ENCODE measurements at places on chromosomes 5 and 9.
A peak's percentile ranks its signal among the peaks of the same experiment; 100 is the strongest.

- DNase-seq: no peak
Measured at GRCh38 chr5:172910828-172911627, 48.2 kb upstream of the RPL26L1 start.

DNA sequence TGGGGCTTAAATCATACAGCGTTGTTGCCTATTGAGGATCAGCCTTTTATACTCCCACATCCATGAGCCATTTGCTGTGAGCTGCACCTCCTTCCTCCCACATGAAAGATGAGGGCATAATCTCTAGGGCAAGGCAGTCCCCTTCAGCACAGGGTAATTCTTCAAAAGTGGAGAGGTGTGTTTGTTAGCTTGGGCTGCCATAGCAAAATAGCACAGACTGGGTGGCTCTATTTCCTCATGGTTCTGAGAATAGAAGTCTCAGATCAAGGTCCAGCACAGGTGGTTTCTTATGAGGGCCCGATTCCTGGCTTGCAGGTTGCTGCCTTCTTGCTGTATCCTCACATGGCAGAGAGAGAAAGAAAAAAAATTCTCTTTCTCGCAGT, 121.8 kb upstream of the SLC12A2 start:
- DNase-seq: no peak

GRCh38 chr9:87545858-87546257, 48.2 kb downstream of the DAPK1 start:
- DNase-seq: no peak

- no peak for DNase-seq
Measured at GRCh38 chr9:7115606-7116005, 357.8 kb downstream of the KDM4C start.

DNA sequence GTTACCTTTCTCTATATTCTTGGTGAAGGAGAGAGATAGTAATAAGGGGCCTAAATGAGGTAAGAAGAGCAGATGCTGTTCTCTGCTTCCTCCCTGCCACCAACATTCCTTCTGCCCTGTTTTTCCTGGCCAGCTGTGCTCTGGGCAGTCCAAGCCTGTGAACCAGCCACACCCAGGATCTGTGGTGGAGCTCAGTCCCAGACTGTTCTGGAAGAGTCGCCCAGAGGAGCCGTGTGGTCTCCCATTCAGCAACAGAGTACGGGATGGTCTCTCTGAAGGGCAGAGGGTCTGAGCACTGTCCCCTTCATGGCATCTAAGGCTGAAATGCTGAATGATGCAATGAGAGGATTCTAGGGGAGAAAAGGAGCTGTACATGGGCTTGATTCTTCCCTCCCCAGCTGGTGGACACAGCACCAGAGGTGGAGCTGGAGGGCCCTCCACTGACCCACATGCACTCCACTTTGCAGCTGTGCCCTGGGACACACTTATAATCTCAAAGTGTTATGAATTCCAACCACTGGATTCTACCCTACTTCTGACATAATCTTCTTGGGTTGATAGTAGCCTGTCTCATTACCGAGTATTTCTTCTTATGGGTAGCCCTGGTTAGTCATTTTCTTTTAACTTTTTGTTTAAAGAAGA, 70.8 kb upstream of the RPS23 start:
- DNase-seq: no peak

DNA sequence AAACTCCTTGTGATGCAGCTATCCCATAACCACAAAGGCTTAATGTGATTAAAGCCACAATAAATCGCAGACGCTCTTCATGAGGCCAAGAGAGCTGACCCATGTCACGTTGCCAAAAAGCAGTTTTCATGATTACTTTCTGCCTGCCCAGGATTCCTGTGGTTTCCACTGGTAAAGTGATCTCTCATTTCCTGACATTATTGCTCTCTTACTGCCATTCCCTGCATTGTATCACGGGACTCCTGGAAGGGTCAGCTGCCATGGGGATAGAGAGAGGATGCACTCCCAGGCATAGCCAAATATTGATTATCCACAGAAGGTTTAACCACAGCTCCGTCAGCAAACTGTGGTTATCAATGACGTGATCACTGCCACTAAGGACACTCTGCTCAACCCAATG, 103.8 kb upstream of the SLC1A3 start:
- DNase-seq: peak; percentile 7

GRCh38 chr5:134905246-134905996, 490 bp downstream of the PCBD2 start:
- DNase-seq: peak; percentile 31

- no peak for DNase-seq
Measured at GRCh38 chr5:55411876-55412275, 104.1 kb downstream of the MTREX start.

DNA sequence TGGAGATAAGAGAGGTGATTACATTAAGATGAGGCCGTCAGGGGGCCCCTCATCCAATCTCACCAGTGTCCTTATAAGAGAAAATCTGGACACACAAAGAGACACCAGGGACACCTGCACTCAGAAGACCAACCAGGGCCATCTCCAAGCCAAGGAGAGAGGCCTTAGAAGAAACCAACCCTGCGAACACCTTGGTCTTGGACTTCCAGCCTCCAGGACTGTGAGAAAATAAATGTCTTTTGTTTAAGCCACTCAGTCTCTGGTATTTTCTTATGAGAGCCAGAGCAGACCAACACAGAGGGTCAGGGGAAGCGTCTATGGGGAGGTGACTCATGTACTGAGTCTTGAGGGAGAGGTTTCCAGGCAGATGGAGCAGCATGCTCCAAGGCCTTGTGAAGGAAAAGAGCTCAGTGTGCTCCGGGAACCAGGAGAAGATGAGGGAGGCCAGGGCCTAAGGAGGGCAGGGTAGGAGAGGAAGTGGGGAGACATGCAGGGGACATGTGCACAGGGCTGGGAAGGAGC, 5.4 kb downstream of the PHYKPL start:
- no peak for DNase-seq

GRCh38 chr9:3528451-3528850, 2.6 kb upstream of the RFX3 start:
- peak; percentile 88 for DNase-seq

DNA sequence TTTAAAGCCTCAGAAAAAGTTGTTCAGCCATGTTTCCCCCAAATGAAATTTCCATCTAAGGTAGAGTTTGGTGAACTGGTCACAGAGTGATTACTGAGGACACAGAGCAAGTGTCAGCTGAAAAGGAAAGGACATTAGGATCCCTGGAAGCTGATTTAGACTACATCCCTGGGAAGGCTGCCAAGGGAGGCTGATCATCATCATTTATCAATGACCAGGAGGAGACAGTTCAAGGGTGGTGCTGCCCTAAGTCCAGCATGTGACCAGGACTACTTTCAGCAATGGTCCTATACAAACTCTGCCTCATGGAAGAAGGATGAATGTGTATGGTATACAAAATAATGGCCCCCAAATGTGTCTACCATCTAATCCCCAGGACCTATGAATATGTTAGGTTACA, 120.6 kb downstream of the PIK3R1 start:
- no peak for DNase-seq

GRCh38 chr5:43664501-43665040, 61.6 kb downstream of the NNT start:
- DNase-seq: no peak

DNA sequence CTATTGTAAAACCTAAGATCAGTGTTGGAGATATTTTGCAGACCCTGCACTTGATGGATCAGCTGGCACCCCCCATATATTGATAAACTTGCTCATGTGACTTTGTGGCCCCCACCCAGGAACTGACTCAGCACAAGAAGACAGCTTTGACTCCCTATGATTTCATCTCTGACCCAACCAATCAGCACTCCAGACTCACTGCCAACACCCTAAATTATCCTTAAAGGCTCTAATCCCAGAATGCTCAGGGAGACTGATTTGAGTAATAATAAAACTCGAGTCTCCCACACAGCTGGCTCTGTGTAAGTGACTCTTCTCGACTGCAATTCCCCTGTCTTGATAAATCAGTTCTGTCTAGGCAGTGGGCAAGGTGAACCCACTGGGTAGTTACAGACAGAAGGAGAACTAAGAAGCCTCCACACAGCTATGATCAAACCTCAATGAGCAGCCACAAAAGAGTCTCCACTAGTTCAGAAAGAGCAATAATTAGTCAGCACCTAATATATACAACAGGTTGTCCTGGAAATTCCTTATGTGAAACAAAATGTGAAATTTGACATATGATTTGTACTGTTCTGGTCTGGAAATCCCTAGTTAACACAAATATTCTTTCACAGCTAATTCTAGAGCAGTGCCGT, 52.2 kb downstream of the ACTL7B start:
- no peak for DNase-seq

- DNase-seq: peak; percentile 68
Measured at GRCh38 chr5:61809651-61810050, 477.6 kb downstream of the ZSWIM6 start.

GRCh38 chr5:124661317-124662141, 84.9 kb downstream of the ZNF608 start:
- DNase-seq: peak; percentile 78

- no peak for DNase-seq
Measured at GRCh38 chr9:129773262-129774048, 20.6 kb upstream of the PTGES start.

- no peak for DNase-seq
Measured at GRCh38 chr5:132267931-132268768, 10.7 kb downstream of the PDLIM4 start.

DNA sequence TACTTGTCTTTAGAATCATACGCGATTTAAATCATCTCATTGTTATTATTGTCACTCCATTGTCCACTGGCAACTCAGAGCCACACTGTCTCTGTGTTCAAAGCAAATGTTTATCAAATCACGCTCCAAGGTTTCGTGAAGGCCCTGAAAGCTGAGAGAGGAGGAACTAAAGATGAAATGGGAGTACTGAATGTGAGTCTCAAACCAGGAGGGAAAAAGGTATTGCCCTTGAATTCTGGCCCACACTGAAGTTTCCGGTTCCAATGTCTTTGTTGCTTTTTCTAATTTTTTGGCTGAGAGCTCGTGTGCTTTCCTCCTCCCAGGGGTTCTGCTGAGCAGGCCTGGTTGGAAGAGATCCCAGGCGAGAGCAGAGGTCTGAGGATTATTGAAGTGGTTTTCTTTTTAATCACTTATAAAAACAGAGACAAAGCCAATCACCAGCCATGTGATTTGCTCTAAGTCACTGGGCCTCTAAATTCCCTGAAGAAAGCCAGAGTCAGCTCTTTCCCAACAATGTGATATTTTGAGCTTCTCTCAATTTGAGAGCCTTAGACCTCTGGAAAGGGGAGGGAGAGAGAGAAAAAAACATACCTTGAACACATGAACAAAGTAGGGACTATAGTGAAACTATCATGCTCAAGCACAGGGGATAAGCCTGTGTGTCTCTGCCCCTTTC, 420.8 kb upstream of the GRAMD2B start:
- DNase-seq: peak; percentile 33

DNA sequence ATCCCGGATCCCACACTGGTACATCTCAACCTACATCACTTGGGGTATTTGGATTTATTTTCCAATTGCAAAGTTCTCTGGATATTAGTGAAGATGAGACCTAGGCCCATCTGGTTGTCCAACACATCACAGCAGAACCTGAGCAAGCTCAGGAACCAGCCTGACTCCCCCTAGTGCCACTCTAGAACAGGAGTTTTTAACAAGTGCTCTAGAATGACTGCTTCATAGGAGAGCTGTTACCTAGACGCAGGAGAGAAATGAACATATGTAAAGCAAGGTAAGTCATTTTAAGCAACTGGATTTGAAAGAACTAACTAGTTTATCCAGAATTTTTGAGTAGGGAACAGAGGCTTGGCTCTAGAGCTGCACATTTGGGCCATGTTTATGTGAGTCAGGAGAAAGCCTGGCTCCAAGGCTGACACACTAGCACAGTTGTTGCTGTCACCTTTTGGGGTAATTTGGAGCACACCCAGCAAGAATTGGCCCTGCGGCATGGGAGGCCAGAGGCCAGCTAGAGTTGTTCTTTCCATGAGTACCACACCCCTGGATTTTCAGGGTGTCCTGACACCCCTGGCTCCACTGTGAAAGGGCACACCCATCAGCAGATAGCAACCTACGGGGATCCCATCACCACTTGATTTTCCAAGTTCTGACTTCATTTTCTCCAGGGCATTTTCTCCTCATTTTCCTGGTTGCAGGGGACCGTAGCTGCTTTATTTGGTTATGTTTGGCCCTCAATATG, 110.9 kb upstream of the LPAR1 start:
- DNase-seq: no peak

- DNase-seq: no peak
Measured at GRCh38 chr5:132309679-132310078, 15.5 kb downstream of the SLC22A4 start.

DNA sequence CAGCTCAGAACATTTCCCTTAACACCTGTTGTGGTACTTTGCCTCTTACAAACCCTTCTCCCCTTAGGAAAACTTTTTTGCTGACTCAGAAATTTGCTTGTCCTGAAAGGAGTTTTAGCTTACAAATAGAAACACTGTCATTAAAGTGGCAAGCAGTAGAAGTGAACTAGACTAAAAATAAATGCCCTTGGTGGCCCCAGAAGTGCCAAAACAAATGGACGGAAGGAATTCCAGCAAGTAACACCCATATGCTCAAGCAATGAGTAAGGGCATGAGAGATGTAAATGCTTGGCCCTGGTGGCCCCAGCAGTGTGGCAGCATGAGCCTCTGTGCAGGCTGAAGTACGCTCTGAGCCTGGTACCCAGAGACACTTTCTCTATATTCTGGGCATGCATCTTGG, 8.6 kb downstream of the VLDLR start:
- no peak for DNase-seq

DNA sequence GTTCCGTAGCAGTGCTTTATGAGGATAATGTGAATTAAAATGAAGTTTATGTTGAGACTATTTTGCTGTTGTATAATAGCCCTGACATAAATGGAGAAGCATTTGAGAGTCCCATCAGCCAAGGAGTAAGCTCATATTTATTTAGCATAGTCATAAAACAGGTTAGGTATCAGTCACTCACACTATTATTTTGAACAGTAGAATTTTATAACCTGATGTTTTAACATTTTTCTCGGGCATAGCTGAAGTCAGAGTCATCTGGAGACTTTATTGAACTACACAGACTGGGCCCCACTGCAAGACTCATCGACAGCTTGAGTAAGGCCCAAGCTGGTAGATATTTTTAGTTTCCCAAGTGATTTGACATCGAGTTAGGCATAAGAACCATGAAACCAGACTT, 620.3 kb upstream of the WWC1 start:
- no peak for DNase-seq

DNA sequence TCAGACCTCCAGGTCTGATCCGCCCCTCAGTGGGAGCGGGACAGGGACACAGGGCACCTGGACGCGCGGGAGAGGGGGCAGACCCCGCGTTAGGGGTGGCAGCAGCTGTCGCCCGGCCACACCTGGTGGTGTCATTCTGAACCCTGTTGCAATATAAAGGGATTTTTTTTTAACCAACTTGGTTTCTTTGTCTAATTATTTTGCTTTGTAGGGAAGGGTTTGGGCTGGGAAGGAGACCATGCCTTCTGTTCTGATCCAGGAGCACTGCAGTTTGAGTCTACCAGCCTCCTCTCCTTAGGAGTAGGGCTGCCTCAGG, 10.9 kb upstream of the ASS1 start:
- DNase-seq: no peak

- DNase-seq: no peak
Measured at GRCh38 chr5:140603734-140604133, 29.2 kb downstream of the CD14 start.

DNA sequence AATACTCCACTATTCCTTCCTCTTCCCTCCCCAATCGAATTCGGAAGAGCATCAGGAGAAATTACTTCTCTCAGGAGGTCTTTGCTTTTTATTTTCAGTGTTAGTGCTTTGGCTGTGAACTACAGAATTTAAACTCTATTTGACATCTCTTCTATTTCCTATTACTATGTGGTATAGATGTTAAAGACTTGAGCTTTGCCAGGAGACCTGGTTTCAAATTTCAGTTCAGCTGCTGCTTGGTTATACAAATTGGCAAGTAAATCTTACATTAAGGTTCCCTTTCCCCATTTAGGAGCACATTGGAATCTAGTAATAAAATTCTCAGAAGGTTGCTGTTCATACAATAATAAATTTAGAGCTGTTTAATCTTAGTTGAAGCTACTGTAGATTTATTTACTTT, 13.1 kb downstream of the UHRF2 start:
- DNase-seq: no peak
